ENCODE measurements at places on chromosomes 3 and 15. TPM values are rescaled to one million over a fixed set of nuclear protein-coding genes. Genes with fewer than 3 reads are reported as not detected.

ECE2 gene
- total RNA-seq: not detected

ZBBX gene
- total RNA-seq: not detected

GXYLT2 gene
- total RNA-seq: 20.4 TPM

HDC gene
- total RNA-seq: 34.7 TPM

P2RY13 gene
- total RNA-seq: 2.6 TPM

CCR2 gene
- total RNA-seq: 6.2 TPM

DNA sequence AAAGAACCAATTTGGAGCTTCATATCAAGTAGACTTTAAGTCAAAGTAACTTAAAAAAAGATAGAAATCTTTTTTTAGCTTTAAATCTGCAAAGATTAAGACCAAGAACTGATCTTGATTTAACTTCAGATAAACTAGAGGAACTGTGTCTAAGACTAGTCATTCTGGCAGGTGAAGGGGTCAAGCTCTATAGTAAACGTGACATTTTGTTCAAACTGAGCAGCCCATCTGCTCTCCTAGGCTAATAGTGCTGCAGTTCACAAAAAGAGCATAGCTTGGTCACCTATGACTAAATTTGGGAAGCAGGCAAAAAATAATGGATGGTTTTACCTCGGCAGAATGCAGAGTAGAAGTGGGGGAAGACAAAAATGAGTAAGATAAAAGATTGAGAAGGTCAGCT is 168.8 kb upstream of the ALCAM start:
- no peaks in the 10 kb centered on the region for H3K4me1 ChIP-seq
- H3K27me3 ChIP-seq: no peaks in the 10 kb centered on the region
- no peak for DNase-seq
- no peak overlapping the region for H3K4me3 ChIP-seq

GRCh38 chr3:126170073-126170777 is 10.2 kb downstream of the ALDH1L1 start:
- peaks cover 5% of the 10 kb centered on the region for H3K4me1 ChIP-seq
- no peak overlapping the region for H3K4me3 ChIP-seq
- no peak for DNase-seq
- H3K27ac ChIP-seq: no peak overlapping the region

GRCh38 chr15:101266034-101266433 is 11.3 kb downstream of the SELENOS start:
- no peaks in the 10 kb centered on the region for H3K36me3 ChIP-seq
- H3K27ac ChIP-seq: no peak overlapping the region
- H3K27me3 ChIP-seq: no peaks in the 10 kb centered on the region

DNA sequence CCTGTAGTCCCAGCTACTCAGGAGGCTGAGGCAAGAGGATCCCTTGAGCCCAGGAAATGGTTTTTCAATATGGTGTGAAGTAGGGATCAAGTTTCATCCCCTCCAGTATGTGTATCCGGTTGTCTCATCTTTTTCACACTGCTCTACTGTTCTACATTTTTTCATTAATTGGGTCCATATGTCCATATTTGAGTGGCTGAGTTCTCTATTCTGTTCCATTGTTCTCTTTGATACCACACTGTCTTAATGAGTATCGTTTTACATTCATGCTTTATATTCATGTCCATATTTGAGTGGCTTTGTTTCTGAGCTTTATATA is 81.6 kb upstream of the LRRFIP2 start:
- no peaks in the 10 kb centered on the region for H3K27me3 ChIP-seq
- H3K36me3 ChIP-seq: no peaks in the 10 kb centered on the region
- no peaks in the 10 kb centered on the region for H3K4me1 ChIP-seq
- DNase-seq: no peak
- no peak overlapping the region for H3K27ac ChIP-seq

DNA sequence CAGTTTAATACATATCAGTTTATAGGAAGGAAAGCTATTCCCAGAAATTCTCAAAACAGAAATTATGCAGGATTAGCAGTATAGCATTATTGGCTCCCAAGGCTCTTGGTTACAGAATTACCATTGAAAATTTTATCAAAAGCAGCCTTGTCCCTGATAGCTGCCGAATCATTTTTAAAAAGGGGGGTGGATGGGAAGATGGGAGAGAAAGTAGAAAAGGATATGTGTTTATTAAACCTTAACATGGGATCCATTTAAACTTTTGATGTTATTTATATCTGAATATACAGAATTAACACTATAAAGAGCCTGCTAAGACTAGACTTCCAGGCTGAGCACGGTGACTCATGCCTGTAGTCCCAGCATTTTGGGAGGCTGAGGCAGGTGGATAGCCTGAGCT is 10.8 kb downstream of the RCN2 start:
- DNase-seq: no peak
- H3K4me1 ChIP-seq: no peaks in the 10 kb centered on the region
- no peak overlapping the region for H3K4me3 ChIP-seq
- H3K27me3 ChIP-seq: no peaks in the 10 kb centered on the region

Data from aorta (tissue), 5 donors.